GM04503 (cell line): ENCODE measurements at places on chromosomes 16 and 17.

DNA sequence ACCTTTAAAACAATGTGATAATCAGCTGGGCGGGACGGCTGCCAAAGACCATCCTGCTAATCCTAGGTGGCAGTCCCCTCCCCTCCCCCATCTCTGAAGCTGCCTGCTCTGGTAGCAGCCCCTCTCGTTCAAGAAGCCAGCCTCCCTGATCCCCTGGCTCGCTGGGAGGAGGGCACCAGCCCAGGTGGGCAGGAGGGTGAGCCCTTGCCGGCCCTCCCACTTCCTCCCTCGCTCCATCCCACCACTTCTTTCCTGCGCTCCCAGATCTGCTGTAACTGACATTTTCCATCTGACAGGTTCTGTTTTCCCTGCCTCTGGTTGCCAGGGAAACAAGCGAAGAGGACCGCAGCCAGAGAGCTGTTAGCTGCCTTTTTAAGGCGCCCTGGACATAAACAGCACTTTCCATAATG, 155.7 kb upstream of the TNRC6C start:
- DNase-seq, result no peak

DNA sequence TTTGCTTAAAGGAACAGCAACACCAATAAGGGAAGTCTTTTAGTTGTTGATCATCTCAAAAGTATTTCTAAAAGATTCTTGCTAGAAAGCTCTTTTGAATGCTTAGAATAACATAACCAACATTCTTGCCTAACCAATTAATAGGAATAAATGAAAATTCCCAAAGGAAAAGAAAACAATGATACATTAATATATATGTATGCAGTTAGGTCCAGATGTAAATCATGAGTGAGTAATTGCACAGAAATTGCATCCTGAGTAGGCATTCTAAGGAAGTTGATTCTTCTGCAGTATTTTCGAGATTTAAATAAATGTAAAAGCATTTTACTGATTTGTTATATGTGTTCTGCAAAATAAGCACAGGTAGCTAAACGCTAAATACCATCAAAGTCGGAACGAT, 22.1 kb downstream of the COX10 start:
- peak; percentile 2 for DNase-seq

GRCh38 chr17:34285286-34285792, at the start of gene CCL11:
CCL11 (plus strand) TSS chr17:34285742; CDS start chr17:34285809, 67 bp downstream.
- no peak for DNase-seq

DNA sequence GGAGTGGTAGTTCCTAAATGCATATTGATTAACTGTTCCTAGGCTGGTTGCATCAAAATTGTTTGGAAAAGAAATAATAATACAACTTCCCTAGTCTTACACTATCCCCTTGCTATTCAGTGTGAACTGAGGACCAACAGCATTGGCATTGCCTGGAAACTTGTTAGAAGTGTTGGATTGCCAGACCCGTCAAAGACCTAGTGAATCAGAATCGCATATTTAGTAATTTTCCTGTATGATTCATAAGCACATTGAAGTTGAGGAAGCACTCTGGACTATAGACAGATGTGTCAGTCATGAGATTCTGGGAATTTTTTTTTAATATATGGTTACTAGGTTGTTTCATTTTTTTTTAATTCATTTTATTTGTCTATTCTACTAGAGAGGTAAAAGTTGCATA, 34.7 kb upstream of the KCNJ16 start:
- DNase-seq, result no peak

DNA sequence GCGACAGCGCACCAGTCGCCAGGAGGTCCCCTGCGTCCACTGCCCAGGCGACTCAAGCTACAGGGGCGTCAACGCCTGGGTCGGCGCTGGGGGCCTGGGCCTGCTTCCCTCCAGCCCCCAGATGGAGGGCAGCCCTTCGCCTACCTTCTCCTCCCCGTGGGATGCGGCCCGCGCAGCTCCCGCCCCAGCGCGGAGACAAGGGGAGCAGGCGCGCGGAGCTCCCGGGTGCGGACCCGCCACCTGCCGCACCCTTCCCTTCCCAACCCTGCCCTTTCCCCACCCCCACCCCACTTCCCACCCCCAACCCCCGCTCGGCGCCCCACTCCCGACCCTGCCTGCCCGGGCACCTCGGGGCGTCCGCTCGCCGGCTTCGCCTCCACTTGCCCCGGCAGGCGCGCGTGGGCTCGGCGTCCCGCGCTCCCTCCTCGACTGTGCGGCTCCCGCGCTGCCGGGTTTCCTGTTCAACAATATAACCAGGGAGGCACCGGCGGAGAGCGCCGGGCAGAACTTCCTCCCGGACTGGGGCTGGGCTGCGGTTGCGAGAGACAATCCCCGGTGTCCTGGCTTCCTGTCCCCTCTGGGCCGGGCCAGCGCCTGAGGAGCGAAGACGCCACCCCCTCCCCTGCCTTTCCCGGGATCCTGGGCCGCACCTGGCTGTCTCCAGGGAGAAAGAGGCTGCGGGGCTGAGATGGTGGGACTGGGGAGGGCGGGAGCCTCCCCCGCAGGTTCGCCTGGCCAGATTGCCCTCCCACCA, at the start of gene ARHGAP27:
ARHGAP27 (minus strand) TSS at position 466 of the 754 bp plus-strand sequence. CDS start 2,591 bp downstream, outside the sequence.
- DNase-seq, result no peak

DNA sequence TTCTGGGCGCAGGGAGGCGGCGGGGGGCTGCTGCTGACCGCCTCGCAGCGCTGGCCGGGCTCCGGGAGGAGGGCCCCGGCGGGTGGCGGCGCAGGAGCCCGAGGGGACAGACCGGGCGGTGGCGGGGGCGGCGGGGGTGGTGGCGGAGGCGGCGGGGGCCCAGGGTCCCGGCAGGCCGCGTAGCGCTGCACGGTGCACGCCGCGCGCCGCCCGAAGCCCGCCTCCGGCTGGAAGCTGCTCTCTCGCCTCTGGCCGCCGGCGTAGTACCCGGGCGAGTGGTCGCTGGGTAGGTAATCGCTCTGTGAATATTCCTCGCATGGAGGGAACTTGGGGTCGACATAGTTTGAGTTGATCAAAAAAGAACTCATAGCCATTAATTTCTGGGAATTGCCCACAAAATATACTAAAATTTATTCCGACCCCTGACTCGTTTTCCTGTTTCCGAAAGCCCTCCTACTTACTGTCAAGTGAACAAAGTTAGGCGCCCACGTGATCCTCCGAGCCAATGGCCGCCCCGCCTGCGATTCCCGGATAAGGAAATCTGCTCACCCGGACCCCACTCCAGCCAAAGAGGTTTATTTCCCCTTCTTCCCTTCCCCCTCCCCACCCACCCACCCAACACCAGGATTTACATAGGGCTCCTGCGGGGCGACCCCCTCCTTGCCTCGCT, at the start of gene HOXB4:
HOXB4 (minus strand) TSS at position 405 of the 670 bp plus-strand sequence; CDS start at position 374, 31 bp downstream.
- DNase-seq, result no peak

- DNase-seq, result no peak
Observed at GRCh38 chr17:50059759-50060273, 3.9 kb downstream of the ITGA3 start.

DNA sequence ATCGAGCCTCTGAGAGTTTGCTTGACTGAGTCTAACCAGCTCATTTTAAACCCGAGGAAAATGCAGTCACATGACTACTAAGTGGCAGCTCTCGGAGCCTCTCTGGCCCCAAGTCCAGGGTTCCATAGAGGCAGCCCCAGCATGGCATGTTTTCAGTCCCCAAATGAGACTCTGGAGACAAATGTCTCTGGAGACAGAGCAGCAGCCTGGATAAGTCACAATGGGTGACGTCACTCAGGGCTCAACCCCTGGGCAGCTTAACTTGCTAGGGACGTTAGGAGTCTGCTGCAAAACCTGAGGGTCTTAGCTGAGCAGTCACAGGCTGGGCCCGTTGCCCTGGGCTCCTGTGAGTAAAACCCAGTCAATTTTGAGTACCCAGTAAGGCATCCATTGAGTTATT, 6.9 kb upstream of the STH start:
- DNase-seq, result no peak

GRCh38 chr16:72939247-72939646, 108.7 kb downstream of the ZFHX3 start:
- no peak for DNase-seq

DNA sequence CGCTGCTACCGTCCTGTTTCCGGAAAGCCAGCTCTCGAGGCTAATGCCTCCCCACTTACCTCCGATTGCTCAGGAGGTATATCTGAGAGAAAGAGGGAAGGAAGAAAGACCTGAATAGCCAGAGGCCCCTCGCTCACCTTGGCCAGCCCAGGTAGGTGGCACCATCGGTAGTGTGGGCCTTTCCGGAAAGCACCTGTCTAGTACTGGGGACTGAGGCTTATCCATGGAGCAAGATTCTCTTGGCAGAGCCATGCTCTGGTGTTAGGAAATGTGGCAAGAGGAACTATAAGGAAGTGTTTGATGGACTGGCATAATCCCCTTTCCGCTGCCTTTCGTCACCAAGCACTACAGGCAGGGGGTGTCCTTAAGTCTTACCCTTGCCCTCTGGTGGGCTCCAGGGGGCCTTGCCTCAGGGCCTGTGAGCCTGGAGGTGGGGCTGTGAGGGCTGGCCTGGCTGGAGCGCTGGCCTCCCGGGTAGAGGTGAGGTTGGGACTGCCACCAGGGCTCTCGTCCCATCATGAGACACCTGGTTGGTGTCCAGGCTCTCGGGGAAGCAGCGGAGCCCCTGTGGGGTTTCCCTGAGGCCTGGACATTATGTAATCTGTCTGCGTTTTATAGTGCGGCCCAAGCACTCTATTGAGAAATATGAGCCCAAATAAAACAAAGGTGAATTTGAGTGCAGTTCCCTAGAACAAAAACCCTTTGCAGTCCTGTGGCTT, 2.9 kb downstream of the CMIP start:
- no peak for DNase-seq

GRCh38 chr16:4529085-4530060, 9.2 kb downstream of the CDIP1 start:
- no peak for DNase-seq
